T-cell (primary cell): ENCODE measurements at places on chromosomes 4 and X. TPM values are rescaled to one million over a fixed set of nuclear protein-coding genes. Genes with fewer than 3 reads are reported as not detected.

DNA sequence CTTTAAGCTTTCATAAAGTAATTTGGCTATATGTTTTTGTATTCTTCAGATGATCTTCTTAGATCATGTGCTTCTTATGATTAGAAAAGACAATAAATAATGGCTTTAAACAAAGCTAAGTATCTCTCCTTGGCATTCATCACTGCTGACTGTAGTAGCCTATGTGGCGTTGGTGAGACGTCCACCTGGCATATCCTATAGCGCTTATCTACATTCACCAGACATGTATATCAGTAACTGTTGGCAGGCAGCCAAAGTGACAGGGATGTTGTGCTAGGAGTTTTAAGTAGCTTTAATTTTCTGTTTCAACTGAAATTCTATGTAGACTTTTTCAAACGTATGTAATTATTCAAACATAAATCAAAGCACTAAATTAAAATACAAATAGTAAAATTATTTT lies 276.4 kb downstream of the IL15 start:
- no peaks in the 10 kb centered on the region for H3K36me3 ChIP-seq
- no peaks in the 10 kb centered on the region for H3K4me1 ChIP-seq
- no peak for DNase-seq

GRCh38 chr4:137923494-137923893 lies 318.7 kb downstream of the SLC7A11 start:
- no peaks in the 10 kb centered on the region for H3K36me3 ChIP-seq
- no peaks in the 10 kb centered on the region for H3K27me3 ChIP-seq
- no peak for DNase-seq
- no peak overlapping the region for H3K27ac ChIP-seq
- no peaks in the 10 kb centered on the region for H3K4me1 ChIP-seq

Gene CT55
- total RNA-seq, result not detected

- H3K36me3 ChIP-seq, result peaks cover 10% of the 10 kb centered on the region
- H3K4me3 ChIP-seq, result no peak overlapping the region
- H3K27me3 ChIP-seq, result no peaks in the 10 kb centered on the region
- H3K27ac ChIP-seq, result no peak overlapping the region
- no peak for DNase-seq
Observed at GRCh38 chrX:119640731-119641170, 34.5 kb upstream of the NKRF start.
